ENCODE measurements at places on chromosomes 5 and 9.

DNA sequence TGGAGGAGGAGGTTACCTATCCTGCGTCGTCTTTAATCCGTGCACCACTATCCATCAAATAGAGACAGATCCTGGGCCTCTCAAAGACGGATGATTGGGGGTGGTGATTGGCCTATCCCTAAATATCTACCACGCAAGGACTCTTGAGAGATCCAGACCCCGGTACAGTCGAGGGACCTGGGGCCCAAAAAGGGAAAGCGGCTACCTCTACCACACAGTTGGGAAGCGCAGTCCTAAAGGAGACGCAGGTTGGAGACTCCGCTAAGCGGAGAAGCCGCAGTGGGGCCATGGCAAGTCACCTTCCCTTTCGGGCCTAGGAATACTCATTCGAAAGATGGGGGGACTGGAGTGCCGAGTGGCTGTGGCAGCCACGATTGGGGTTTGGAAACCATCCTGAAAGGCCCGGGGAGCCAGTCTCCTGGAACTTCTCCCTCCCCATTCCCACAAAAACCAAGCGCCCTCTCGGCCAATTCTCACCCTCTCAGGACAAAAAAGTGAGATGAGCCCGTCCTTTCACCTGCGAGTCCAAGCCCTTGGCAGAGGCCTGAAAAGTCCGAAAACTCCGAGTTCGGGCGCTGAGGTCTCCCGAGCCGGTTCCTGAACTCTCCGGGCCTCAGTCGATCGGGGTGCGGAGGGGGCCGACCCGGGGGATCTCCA lies 499 bp upstream of the FOXE1 start:
- no peak for DNase-seq

DNA sequence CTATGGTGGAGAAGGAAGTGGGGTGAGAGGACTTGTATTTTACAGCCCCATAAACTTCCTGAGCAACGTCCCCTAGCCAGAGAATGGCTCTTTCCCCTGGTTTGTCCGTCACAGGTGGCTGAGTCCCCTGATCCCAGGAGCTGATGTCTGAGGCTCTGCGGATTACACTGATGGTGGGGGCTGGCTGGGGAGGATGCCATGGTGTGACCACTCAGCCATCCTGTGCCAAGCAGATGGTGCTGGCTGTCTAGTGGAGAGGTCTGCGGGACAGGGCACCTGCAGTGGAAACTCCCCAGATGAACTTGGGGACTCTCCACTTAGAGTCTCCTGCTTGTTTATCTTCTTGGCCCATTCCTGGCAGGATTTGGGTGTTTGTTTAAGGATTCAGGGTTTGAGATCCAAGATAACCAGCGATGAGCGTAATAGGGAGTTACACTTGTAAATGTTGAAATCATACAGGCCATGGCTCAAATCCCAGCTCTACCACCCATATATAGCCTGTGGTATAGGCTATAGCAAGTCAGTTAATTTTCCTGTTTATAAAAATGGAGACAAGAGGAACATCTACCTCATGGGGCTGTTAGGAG lies 4.7 kb upstream of the PTGS1 start:
- no peak for DNase-seq

GRCh38 chr5:180990086-180990881 lies 1.6 kb downstream of the BTNL3 start:
- DNase-seq, result peak; percentile 17

- no peak for DNase-seq
Measured at GRCh38 chr9:82903503-82903902, 159.4 kb downstream of the RASEF start.

GRCh38 chr5:53246042-53246836 lies 136.7 kb upstream of the MOCS2 start:
- DNase-seq, result no peak

DNA sequence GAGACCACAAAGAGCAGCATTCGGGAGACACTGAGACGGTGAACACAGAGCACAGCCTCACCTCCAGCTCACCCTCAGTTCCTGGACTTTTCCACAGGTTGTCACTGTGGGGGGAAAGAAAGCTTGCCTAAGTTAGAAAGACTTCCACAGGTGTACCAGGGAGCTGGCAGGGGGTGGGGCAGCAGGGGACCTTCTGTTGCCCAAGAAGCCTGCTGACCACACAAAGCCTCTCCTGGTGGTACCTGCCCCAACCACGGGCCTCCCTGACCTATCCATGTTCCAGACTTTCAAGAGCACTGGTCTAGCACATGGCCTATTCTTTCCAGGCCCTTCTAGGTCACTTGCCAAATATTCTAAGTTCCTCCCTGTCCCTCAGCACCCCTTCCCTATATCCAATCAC lies 550.8 kb downstream of the BNC2 start:
- no peak for DNase-seq

Data from GM18507 (cell line).